ENCODE measurements at places on chromosomes 13 and 19. TPM values are rescaled to one million over a fixed set of nuclear protein-coding genes. Genes with fewer than 3 reads are reported as not detected.

The HTR2A gene
- 0.38 TPM for polyA plus RNA-seq

The NCR1 gene
- polyA plus RNA-seq = 0.31 TPM

The ZNF8 gene
- 6.6 TPM for polyA plus RNA-seq

The C2CD4C gene
- polyA plus RNA-seq = 2.0 TPM

The SH2D3A gene
- polyA plus RNA-seq = 10.1 TPM

The ANGPTL8 gene
- polyA plus RNA-seq = 0.96 TPM

The FCER2 gene
- polyA plus RNA-seq = 0.12 TPM
